ENCODE measurements at places on chromosomes 1 and 21.

- DNase-seq = no peak
Measured at GRCh38 chr1:70504176-70504820, 93.2 kb downstream of the CTH start.

GRCh38 chr1:47317841-47318240 is 3.9 kb upstream of the STIL start:
- no peak for DNase-seq

GRCh38 chr1:33429332-33429731 is 1.6 kb downstream of the PHC2 start:
- DNase-seq = no peak

- DNase-seq = no peak
Measured at GRCh38 chr1:39164256-39164655, 40.2 kb upstream of the MACF1 start.

DNA sequence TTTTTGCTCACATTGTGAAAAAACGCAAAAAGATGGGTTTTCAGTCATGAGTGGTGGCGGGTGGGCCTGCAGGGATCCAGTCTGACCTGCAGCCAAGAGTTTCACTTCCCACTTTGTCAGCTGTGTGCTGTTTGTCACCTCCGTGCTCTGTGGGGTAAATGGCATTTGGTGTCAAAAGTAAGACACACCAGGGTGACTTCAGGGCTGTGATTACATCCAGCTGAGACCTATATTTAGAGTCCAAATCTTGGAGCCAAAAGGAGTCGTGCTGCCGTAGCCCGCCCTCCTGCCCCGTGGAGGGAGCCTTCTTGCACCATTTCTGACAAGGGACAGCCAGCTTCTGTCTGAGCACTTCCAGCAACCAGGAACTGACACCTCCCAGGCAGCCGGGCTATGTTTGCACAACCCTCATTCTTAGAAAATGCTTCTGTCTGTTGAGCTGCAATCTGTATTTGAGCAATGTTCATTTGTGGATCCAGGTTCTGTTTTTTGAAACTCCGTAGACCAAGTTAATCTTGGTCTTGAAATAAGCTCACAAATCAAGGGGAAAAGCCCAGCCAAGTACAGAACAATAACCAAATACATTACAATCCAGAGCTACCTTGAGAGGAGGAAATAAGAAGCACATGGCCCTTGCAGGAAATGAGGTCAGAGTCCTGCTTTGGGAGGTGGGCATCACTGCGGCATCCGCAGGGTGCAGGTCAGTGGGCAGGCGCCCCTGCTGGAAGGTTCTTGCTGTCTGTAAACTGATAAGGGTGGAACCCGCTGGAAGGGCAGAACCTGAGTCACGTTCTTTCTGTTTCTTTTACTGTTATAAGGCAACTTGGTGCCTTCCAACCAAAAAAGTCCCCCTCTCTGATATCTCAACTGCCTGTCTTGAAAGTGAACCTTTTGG is 14.4 kb downstream of the ABCG1 start:
- no peak for DNase-seq
